ENCODE measurements at places on chromosomes 1 and 21.
A peak's percentile ranks its signal among the peaks of the same experiment; 100 is the strongest.

- DNase-seq = no peak
Observed at GRCh38 chr21:46068516-46069079, 29.3 kb upstream of the COL6A2 start.

GRCh38 chr1:244273262-244273844 is 178.4 kb downstream of the ADSS2 start:
- no peak for DNase-seq

DNA sequence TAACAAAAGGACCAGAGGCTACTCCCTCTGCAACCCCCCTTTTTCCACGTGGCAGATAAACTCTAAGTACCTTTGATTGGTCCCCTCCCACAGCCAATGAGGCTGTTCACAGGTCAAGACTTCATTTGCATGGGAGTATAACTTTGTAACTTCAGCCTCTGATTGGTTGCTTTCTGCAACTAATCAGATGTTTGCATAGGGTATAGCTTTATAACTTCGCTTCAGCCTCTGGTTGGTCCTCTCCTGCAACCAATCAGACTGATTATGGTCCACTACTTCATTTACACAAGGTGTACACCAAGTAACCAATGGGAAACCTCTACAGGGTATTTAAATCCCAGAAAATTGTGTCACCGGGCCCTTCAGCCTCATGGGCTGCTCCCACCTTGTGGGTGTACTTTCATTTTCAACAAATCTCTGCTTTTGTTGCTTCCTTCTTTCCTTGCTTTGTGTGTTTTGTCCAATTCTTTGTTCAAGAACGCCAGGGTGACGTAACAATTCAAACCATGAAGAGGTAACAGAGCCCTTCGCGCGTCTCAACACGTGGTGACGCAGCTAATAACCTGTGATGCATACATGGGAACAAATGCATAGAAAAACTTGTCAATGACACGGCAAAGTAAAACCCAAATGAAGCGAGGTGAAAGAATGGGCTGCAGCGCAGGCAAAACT is 47.2 kb downstream of the VPS26C start:
- DNase-seq = peak; percentile 34

DNA sequence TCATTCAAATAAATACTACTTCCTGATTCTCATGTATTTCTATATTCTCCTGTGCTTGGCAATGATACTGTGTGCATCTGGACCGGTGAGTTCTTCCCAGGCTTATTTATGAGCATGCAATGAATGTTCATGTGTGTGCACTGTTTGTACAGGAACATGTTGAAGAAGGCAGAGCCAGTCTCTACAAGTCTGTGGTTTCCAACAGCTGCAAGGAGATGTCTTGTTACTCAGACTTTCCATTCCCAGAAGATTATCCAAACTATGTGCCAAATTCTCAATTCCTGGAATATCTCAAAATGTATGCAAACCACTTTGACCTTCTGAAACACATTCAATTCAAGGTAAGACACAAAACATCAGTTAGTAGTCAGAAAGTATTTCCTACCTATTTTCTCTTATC is 19.1 kb downstream of the FMO1 start:
- no peak for DNase-seq

- DNase-seq = no peak
Observed at GRCh38 chr1:177211231-177211630, 40.5 kb downstream of the BRINP2 start.

DNA sequence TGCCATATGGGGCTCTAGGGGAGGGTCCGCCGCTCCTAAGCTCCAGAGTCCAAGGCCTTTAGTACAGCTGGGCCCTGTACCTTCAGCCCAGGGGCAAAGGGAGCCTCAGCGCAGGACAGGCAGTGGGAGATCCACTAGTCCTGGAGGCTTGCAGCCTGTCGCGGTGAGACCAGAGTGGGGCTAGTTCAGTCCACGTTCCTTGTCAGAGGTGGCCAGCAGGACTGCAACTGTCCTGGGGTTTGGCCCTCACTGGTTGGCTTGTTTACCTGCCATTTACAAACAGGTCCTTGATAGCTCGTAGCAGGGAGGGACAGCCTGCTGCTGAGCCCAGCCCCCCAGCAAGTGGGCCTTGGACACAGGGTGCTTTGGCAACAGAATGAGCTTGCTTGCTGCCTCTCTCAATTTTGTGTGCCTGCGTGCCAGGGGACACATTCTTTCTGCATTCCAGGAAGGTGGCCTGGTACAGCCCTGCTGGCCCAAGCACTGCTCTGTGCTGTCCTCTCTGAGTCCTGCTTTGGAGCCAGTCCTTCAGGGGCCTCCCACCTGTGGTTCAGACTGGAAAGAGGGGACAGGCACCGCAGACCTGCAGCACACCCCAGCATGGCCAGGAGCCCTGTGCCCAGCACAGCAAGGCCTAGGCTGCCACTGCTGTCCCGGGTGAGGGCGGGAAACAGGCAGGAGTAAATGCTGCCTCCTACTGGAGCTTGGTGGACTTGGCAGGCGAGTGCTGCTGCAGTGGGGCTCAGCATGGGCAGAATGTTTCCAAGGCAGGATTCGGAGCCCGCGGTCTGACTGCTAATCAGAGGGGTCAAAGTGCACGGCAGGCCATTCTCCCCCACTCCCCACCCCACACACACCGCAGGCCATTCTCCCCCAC is 15.2 kb downstream of the H6PD start:
- DNase-seq = peak; percentile 13

- DNase-seq = peak; percentile 52
Observed at GRCh38 chr1:181100015-181100905, 11.8 kb downstream of the IER5 start.

- no peak for DNase-seq
Observed at GRCh38 chr21:41166884-41167283, 1.1 kb upstream of the BACE2 start.

DNA sequence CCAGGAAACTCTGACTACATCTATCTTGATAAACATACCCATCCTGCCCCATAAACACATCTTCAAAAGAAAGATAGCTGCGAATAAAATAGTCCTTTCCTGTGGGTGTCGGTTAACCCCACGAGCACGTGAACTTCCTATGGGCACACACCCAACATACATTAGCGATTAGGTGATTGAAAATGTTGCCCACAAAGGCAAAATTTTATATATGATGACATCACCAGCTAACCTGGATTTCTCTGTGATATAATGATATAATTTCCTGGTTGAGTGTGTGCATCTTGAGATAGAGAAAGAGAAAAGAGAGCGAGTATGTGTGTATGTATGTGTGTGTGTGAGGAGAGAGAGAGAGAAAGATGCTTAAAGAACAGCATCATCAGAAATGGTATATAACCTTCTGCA is 296.1 kb downstream of the PTPRC start:
- DNase-seq = peak; percentile 32

- DNase-seq = no peak
Observed at GRCh38 chr1:84939151-84939550, 46.1 kb upstream of the LPAR3 start.

- DNase-seq = no peak
Observed at GRCh38 chr1:168504064-168504837, 39.5 kb downstream of the XCL2 start.

All from activated CD4-positive, alpha-beta T cell treated with anti-CD3 and anti-CD28 coated beads for 4 hours (primary cell).